SK-MEL-5 (cell line): ENCODE measurements at places on chromosomes 11 and 22.

- no peak for DNase-seq
These were observed 27.1 kb downstream of the CYTH4 start for GRCh38 chr22:37309211-37310074.

- no peak for DNase-seq
These were observed 952 bp downstream of the TBC1D10A start for GRCh38 chr22:30325724-30326254.

DNA sequence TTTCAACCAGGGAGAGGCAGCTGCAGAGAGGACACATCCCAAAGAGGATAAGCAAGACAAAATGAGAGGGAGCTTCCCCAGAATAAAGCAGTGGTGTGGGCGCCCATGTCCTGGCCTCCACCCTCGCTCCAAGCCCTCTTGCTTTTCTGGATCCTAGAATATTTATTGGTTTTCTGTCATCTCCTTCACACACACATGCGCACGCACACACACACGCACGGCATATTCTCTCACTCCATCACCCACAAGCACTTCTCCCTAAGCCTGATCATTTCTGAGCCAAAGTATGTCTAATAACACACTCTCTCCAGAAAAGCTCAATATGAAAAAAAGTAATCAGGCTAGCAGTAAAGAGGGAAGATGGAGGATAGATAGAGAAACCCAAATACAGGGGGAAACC lies 7.6 kb downstream of the IGSF9B start:
- DNase-seq = no peak

GRCh38 chr11:91947215-91947820 lies 277.3 kb upstream of the FAT3 start:
- DNase-seq = no peak

DNA sequence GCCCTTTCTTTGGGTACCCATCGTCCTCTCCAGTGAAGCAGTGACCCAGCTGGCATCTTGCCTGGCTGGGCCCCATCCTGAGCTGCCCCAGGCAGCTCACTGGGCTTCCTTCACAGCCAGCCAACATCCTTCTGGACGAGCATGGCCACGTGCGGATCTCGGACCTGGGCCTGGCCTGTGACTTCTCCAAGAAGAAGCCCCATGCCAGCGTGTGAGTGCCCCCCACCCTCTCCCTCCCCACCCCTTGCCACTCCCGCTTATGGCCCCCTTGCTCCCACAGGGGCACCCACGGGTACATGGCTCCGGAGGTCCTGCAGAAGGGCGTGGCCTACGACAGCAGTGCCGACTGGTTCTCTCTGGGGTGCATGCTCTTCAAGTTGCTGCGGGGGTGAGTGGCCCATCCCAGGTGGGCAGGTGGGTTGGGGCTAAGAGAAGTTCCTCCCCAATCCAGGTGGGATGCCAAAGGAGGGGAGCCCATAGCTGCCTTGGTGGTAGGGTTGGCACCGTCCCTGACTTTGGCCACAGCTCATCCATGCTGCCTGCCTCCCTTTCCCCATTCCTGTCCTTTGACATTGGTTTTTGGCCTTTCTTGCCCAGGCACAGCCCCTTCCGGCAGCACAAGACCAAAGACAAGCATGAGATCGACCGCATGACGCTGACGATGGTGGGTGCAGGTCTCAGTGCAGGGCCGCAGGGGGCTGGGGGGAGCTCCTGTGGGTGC lies 6.8 kb upstream of the ANKRD13D start:
- DNase-seq = no peak

- DNase-seq = no peak
These were observed 36.0 kb downstream of the SYT13 start for GRCh38 chr11:45250035-45250718.

DNA sequence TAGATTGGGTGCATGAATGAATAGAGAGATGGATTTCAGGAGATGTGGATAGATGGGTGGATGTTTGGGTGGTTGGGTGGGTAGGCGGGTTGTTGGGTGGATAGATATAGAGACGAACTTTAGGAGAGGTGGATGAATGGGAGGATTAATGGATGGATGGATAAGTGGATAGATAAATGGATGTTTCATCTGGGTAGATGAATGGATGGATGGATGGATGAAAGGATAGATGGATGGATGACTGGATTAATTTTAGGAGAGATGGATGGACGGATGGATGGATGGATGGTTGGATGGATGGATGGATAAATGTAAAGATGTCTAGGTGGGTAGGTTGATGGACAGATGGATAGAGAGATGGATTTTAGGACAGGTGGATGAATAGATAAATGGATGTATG lies 511.3 kb downstream of the MIAT start:
- DNase-seq = no peak

GRCh38 chr11:8287703-8288102 lies 24.0 kb upstream of the LMO1 start:
- DNase-seq = no peak

- DNase-seq = no peak
These were observed 1058.2 kb downstream of the LRRC4C start for GRCh38 chr11:40401132-40401853.

DNA sequence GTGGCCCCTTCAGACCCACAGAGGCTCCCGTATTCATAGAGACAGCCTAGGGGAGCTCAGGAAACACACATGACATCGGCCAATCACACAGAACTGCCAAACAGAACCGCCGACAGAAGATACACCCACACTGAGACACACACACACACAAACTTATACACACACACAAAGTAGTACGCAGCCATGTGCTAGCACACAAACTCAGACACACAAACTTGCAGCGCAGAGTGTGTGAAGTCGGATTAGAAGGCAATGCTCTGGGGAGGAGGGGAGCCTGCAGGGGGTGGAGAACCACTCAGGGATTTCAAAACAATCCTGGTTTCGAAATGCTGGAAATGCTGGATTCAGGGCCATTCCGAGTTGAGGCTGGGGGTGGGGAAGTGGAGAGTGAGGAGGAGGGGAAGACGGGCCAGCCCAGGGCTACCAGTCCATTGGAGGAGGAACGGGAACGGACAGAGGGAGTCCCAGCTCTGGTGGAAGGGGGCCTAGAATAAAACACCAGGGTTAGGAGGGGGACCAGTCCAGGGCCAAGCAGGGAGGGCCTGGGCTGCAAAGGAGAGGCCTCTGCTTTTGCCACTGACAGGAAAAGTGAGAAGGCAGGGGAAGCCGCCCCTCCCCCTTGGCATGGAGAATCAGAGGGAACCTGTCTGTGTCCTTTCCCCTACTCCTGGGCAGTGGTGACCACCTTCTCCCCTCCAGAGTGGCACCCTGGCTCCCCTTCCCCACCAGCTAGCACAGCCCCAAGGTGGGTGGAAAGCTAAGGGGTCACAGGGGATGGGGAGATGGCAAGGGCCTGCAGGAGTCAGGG lies 4.4 kb downstream of the BCL9L start:
- peak; percentile 39 for DNase-seq

DNA sequence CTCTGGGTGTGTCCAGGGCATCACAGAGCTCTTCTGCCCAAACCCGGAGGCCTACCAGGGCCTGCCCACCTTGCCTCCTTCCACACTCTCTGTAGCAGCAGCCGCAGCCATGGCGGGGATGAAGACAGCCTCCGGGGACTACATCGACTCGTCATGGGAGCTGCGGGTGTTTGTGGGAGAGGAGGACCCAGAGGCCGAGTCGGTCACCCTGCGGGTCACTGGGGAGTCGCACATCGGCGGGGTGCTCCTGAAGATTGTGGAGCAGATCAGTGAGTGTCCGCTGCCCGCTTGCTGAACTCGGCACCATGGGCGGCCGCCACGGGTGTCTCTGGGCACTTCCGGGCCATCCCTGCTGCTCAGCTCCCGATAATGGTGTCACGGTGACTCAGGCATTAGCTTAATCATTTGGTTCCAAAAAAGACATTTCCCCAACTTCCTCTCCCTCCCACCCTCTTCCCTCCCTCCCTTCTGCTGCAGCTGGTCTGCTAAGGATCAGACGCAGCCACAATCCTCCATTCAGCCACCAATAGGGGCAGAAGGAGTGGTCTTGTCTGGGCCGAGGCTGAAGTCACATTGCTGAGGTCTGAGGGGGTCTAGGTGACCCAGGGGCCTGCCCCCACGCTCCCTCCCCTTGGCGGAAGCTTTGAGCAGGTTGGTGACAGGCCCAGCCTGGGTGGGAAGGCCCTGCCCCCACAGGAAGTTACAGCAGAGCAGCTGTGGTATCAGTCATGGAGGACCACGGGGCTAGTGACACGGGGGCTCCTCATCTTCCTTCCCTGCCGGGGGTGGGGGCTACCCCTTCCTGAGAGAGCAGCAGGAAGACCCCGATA lies 950 bp downstream of the FERMT3 start:
- no peak for DNase-seq

GRCh38 chr11:35714882-35715627 lies 52.5 kb downstream of the TRIM44 start:
- DNase-seq = no peak

DNA sequence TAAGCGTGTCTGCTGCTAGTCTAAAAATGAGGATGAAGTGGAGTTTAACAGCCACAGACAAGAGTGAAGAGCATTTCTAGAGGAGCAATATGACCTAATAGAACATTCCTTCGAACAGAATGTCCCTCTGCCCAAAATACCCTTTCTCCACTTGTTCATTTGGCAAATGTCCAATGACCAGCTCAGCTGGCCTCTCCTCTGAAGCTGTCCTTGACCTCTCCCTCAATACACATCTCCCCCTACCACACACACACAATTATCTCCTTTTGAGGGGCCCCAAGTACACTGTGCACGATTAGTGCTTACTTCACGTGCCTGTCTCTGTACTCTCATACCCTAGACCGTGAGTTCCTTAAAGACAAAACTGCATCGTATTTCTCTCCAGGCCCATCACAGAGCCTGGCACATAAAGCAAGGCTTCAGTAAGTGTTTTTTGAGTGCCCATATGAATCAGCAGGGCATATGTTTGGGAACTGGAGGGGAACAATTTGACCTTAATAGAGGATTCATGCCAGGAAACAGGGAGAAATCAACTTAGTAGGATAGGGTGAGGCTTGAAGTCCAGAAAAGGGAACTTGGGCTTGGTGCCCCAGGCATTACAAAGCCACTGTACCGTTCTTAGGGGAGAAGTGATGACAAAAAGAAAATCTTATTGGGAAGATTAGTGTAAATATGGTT lies 18.1 kb upstream of the NCAM1 start:
- no peak for DNase-seq

- DNase-seq = no peak
These were observed 73.5 kb upstream of the ZC3H12C start for GRCh38 chr11:110019675-110020074.

GRCh38 chr11:130612291-130612851 lies 163.9 kb downstream of the ADAMTS15 start:
- no peak for DNase-seq

- DNase-seq = no peak
These were observed 12.0 kb upstream of the RBX1 start for GRCh38 chr22:40939202-40939601.

- DNase-seq = no peak
These were observed 2.7 kb downstream of the PPP1CA start for GRCh38 chr11:67398661-67399563.

GRCh38 chr11:112525270-112525669 lies 264.6 kb upstream of the PLET1 start:
- no peak for DNase-seq

DNA sequence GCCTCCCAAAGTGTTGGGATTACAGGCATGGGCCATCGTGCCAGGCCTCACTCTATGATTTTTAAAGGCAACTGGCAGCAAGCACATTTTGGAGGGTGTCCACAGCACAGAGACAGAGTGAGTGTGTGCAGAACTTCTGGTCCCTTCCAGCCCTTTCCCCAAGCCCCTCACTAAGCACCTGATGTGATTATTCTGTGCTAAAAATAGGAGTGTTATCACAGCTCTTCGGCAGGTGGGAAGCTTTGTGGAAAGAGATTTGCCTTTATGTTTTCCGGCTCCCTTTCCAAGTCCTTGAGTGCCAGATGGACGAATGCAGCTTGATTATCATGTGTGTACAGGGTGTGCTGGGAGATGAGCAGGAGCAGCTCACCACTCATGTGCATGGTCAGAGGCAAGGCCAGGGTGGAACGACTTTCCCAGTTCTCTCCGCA lies 310.8 kb downstream of the DDX10 start:
- DNase-seq = no peak

DNA sequence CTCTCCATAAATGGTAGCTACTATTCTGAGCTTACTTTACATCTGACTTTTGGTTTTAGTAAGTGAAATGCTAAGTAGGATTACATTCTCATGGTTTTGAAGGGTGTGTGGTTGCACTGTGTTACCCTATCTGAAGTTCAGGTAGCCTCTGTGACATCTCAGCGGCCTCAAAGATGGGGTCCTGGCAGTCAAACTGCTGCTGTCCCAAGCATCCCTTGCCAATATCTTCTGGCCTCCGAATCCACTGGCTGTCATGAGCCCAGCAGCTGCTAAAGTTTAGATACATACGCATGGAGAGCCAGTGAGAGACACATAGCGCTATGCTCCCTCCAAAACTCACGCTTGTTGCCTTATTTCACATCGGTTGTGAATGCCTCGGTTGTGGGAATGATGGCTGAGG lies 34.9 kb downstream of the UBASH3B start:
- DNase-seq = no peak

- no peak for DNase-seq
These were observed 59.1 kb downstream of the SCGB1A1 start for GRCh38 chr11:62477927-62478326.

DNA sequence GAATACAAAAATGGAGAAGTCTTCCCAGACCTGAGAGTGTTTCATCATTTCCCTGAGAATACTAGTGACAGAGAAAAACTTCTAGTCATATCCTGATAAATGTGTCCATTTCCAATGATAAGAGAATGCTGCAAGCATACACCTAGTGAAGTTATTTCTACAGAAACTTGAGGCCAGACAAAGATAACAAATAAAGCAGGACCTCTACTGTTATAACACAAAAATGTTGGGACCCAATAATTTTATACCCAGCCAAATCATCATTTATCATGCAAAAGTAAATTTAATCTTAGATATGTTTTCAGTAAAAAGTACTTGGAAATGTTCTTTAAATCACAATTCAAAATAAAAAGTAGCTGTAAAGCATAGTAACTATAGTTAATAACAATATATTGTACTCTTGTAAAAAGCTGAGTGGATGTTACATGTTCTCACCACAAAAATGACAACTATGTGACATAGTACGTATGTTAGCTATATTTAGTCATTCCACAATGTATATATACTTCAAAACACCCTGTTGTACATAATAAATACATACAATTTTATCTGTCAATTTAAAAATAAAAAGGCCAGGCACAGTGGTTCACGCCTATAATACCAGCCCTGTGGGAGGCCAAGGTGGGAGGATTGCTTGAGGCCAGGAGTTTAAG lies 12.6 kb downstream of the RRAS2 start:
- no peak for DNase-seq

DNA sequence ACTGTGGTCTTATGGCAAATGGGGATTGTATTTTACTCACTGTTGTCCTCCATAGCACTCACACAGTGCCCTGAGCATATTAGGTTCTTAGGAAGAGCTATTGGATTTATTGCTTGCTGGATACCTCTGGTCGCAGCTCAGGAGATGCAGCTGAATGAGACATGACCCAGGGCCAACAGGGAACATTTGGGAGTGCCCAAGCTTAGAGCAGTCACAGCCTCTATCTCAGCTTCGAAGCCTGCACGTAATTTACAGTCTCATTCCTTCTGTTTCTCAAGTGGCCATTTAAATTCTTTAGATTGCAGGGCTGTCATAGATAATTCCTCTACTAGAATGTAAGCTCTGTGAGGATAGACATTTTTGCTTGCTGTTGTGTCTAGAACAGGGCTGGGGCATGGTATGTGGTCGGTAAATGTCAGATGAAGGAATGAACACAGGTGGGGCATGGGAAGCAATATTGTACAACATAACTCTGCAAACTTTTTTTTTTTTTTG lies 192.8 kb downstream of the GRIK4 start:
- no peak for DNase-seq

- DNase-seq = no peak
These were observed 38.8 kb upstream of the CHRNA10 start for GRCh38 chr11:3709977-3710376.

GRCh38 chr11:123428116-123428715 lies 1.9 kb upstream of the GRAMD1B start:
- no peak for DNase-seq

GRCh38 chr11:20668844-20669819 lies at the start of gene NELL1:
Gene NELL1 (plus strand): TSS chr11:20669586.
- DNase-seq = no peak
